Spinal cord (tissue), 10 donors: ENCODE measurements at places on chromosomes 3 and 15. TPM values are rescaled to one million over a fixed set of nuclear protein-coding genes. Genes with fewer than 3 reads are reported as not detected.

FETUB gene
- 0.11 TPM for polyA plus RNA-seq

TRAIP gene
- 7.1 TPM for polyA plus RNA-seq

- no peak for DNase-seq
Measured at GRCh38 chr15:91413142-91413541, 313.1 kb downstream of the SV2B start.

GRCh38 chr3:47491777-47492176 is 16.0 kb upstream of the SCAP start:
- no peak for DNase-seq

DNA sequence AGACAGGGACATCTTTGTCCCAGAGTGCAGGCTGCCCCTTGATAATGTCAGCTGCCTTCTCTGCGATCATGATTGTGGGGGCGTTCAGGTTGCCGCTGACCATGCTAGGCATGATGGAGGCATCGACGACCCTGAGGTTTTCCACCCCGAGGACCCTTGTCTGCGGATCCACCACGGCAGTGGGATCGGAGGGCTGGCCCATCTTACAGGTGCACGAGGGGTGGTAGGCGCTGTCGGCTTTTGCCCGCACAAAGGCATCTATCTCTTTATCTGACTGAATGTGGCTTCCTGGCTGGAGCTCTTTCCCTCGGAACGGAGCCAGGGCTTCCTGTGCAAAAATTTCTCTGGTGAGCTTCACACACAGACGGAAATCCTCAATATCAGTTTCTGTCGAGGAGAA is 28.4 kb downstream of the CHDH start:
- DNase-seq: no peak

- no peak for DNase-seq
Measured at GRCh38 chr3:114442246-114442645, 148.4 kb downstream of the TIGIT start.

DNA sequence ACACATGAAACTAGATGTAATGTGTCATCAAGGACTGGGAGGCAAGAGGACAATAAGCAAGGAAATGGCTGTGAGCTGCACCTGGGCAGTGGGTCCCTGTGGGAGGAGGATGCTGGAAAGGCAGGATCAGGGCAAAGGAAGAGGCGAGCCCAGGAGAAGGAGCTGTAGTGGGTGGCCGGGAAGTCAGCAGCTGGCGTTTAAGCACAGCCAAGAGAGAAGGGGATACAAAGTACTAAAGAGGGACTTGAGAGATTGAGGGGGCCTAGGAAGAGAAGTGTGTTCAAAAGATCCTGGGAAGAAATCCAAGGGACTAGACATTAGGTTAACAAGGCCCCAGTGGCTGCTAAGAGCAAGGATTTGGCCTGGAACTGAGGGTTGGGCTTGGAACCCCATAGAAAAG is 188.5 kb upstream of the SLC24A5 start:
- no peak for DNase-seq

- DNase-seq: no peak
Measured at GRCh38 chr3:148711981-148712666, 14.4 kb downstream of the AGTR1 start.
